ENCODE measurements at places on chromosomes 16 and 17.

DNA sequence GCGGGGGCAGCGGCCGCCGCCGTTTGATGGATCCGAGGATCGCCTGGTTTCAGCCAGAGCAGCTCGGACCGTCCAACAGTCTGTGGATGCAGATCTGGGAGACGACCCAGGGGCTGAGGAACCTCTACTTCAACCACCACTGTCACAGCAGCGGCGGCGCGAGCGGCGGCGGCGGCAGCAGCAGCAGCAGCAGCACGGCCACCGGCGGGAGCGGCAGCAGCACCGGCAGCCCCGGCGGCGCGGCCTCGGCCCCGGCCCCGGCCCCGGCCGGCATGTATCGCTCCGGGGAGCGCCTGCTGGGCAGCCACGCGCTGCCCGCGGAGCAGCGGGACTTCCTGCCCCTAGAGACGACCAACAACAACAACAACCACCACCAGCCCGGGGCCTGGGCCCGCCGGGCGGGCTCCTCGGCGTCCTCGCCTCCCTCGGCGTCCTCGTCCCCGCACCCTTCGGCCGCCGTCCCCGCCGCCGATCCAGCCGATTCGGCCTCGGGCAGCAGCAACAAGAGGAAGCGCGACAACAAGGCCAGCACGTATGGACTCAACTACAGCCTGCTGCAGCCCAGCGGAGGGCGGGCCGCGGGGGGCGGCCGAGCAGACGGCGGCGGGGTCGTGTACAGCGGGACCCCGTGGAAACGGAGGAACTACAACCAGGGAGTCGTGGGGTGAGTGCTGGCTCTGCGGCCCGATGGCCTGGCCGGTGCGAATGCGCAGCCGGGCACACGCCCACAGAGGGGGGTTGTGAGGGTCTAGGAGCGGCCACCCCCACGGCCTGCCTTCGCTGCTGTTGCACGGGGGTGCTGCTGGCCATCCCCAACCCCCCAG lies 702 bp downstream of the TENT4B start:
- no peak for DNase-seq

GRCh38 chr16:3578121-3578520 lies 918 bp upstream of the NLRC3 start:
- no peak for DNase-seq

- DNase-seq = no peak
Observed at GRCh38 chr16:28082624-28083023, 19.1 kb upstream of the GSG1L start.

GRCh38 chr16:4892361-4893102 lies 44.4 kb downstream of the PPL start:
- no peak for DNase-seq

GRCh38 chr17:33948309-33948708 lies 306.8 kb upstream of the CCL2 start:
- DNase-seq = no peak

GRCh38 chr17:77869041-77869599 lies 89.4 kb upstream of the TNRC6C start:
- no peak for DNase-seq

DNA sequence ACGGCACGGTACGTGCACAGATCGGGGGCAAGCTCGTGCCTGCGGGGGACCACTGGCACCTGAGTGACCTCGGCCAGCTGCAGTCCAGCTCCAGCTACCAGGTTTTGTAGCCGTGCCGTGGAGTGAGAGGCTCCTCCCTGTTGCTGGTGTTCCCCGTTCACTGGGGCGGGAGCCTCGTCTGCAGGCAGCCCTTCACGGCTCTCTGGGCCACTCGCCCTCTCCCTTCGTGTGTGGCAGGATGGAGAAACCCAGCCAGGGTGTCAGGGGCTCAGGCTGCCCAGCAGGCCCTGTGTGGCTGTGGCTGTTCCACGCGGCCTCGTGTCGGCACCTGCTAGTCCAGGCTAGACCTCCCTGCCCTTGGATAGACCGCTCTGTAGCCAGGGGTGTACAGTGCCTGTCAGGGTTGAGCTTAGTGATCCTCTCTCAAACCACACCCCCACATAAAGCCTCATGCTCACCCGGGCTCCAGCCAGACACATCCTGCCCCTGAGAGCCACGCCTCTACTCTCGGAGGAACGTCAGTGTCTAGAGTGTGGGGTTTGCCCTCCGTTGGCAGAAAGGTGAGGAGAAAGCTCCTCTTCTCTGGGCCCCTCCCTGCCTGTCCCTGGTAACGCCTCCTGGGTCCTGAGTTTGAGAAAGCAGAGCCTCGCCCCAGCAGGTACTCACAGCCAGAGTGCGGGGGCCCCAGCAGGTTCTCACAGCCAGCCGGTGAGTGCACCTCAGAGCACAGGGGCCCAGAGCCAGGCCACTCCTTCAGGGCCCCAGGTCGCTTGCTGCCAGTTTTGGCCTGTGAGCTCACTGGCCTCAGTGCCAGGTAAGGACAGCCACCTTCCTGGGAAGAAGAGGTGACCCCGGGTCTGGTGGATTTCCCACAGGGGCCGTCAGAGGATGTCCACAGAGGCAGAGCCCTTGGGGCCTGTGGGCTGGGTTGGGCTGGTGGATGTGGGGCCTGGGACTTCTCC lies 27.7 kb downstream of the NME3 start:
- DNase-seq = peak; percentile 27

DNA sequence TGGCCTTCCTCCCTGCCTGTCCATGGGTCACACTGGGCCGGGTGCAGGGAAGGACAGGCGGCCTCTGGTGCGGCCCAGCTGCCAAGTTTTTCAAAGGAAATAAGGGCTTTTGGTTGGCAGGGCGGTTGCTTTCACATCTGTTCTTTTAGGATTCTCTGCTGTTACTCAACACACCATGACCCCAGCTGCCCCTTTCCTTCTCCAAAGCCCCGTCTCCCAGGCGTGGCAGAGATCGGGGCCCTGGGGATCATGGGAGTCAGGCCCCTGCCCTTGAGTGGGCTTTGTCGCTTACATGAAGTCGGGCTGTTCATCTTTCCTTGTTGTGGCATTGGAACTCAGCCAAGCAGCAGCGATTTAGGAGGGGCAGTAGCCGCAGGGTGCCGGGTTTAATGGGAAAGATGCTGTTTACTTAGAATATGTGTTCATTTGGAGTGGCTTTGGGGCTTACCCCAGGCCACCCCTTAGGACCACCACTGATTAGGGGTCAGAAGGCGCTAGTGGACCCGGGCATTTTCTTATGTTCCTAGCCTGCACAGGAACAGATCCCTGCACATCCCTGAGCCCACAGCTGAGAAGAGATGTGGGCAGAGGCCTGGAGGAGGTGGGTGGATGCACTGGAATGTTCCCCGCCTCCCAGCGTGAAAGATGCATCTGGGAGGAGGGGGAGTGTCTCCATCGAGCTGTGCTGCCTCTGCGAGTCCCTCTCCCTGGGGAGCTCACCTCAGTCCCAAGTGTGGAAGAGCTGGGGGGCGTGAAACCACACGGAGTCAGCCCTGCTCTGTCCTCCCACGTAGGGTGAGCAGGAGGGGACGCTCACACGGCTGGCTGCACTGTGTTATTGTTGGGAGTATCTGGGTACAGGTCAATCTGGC lies 6.8 kb upstream of the ADCY7 start:
- DNase-seq = no peak

GRCh38 chr17:45256114-45256966 lies 5.6 kb downstream of the SPATA32 start:
- DNase-seq = peak; percentile 60

DNA sequence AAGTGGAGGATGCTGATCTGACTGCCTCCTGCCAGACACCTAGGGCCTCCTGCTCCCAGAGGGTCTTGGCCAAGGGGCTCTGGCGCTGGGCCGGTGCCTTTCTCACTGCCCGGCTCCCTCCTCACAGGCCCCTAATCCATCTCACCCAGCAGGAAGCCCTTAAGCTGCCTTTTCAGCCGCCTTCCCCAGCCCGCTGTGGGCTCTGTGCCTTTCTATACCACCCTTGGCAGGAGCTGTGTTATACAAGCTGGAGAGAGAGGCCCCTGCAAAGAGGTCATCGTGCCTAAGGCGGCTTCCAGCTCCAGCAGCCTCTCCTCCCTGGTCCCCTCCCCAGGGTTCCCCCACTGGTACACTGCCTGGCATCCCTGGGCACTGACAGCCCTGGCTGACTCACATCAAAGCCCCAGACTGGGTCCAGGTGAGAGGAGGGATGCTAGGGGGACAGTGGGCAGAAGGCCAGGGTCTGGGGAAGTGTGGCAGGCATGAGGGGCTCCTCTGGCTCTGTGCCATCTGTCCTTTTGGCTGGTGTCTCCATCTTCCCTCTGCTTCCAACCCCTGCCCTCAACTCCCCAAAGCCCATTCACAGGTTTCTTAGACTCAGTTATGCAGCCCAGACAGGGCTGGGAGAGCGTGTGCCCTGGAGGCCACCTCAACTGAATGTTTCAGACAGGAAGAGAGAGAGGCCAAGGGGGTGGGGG lies 15.3 kb upstream of the FZD2 start:
- peak; percentile 77 for DNase-seq

GRCh38 chr17:37339321-37339720 lies 36.5 kb upstream of the C17orf78 start:
- no peak for DNase-seq

- no peak for DNase-seq
Observed at GRCh38 chr16:79519448-79519847, 81.1 kb downstream of the MAF start.

DNA sequence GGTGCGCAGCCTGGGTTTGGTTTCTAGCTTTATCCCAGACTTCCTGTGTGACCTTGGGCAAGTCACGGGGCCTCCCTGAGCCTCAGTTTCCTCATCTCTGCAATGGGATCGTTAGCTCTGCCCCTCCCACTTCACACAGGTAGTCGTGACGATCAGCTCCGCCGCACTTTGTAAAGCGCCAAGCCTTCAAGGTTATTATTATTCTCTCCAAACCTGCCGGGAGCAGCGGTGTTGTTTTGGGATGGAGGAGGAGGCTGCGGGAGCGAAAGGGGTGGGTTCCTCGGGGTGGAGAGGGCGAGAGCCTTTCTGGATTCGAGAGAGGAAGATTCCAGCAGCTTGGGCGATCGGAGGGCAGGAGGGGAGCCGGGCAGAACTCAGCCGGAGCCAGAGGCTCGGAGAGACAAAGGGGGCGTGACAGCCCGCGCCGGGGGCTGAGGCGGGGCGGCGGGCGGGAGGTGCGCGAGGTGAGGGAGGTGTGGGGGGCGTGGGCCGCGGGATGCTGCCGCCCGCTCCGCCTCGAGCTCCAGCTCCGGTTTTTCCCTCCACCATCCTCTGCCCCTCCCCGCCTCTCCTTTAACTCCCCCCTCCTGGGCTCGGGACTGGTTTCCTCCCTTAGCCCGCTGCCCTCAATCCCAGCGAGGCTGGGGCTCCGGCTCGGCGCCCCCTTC lies at the start of gene EFNB3:
Gene EFNB3 (plus strand): TSS at position 602 of the 668 bp plus-strand sequence. CDS start 397 bp downstream, outside the sequence.
- DNase-seq = peak; percentile 91

DNA sequence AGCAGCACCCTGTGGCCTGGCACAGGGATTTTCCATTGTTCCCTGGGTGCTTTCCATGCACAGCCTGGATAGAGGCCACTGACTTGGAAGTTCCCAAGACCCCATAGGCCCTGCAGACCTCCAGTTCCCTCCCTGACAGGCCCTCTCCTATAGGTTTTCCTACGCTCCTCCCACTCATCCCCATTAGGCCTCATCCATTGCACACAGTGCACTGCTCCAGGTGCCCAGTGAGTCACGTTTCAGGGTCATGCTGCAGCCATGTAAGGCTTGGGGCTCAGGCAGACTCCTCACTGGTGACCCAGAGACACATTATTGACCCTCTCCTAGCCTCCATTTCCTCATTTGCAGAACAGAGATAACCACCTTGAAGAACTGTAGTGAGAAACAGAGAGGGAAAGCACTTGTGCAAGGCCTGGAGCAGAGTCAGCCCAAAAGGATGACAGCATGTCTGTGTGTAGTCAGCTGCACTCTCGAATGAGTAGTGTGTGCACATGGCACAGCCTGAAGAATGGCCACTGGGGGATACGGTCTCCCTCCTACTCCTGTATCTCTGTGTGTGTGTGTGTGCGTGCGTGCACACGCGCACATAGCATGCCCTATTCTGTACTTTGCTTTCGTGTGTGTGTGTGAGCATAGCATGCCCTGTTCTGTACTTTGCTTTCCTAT lies 26.8 kb downstream of the DRC3 start:
- DNase-seq = no peak

- no peak for DNase-seq
Observed at GRCh38 chr17:15220785-15221184, 44.3 kb downstream of the PMP22 start.

DNA sequence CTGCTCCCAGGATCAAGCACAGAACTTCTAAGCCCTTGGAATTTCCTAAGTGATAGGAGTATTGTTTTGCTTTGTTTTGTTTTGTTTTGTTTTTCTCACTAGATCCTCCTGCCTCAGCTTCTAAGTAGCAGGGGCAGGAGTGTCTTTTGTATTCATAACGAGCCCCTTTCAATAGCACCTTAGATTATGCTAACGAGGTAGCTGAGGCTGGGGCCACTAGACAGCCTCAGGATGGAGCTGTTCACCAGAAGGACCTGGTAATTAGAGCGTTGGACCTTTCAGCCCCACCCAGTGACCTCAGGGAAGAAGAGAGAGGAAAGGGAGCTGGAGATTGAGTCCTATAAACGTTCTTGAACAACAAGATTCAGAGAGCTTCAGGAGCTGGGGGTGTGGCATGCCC lies 43.6 kb downstream of the IKZF3 start:
- DNase-seq = no peak

GRCh38 chr17:18246109-18246725 lies 12.3 kb downstream of the FLII start:
- no peak for DNase-seq

GRCh38 chr16:3095869-3096268 lies 3.2 kb downstream of the ZSCAN10 start:
- no peak for DNase-seq

DNA sequence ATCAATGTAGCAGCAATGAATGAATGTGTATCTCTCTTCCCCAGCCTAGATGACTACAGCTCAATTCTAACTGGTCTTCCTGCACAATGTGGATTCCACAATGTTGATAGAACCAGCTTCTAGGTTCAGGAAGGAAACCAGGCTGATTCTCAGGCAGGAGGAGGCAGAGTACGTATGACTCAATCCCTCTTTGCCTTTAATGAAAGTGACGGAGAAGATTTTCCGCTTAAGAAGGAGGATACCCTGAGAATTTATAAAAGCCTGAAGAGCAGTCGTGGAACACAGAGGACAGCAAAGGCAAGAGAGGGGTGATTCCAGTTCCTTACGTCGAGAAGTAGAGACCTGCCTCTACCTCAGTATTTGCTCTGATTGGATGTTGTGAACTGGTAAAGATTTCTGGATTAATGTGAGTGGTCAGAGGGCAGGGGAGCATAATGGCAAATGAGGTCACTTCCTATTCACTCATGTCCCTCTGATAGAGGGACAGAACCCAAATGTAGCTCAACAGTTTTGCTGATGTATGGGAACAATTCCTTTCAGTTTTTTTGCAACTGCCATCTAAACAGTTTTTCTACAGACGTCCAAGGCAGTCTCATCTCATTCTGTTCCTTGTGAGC lies 15.0 kb upstream of the SLC16A11 start:
- DNase-seq = no peak

GRCh38 chr17:28667870-28668269 lies 5.9 kb downstream of the SUPT6H start:
- no peak for DNase-seq

- no peak for DNase-seq
Observed at GRCh38 chr16:59964232-59964924, 1230.3 kb upstream of the GOT2 start.

GRCh38 chr17:47253541-47254402 lies at the start of gene ITGB3:
ITGB3 (plus strand) TSS chr17:47253827; CDS start chr17:47253862, 35 bp downstream.
- DNase-seq = peak; percentile 86
